ENCODE measurements at places on chromosomes 6 and 20.

GRCh38 chr20:10658051-10658823 is 15.6 kb downstream of the JAG1 start:
- DNase-seq: no peak

- DNase-seq: no peak
Observed at GRCh38 chr6:128600397-128600951, 80.1 kb upstream of the PTPRK start.

- no peak for DNase-seq
Observed at GRCh38 chr6:35919085-35919826, 1.6 kb downstream of the SRPK1 start.

DNA sequence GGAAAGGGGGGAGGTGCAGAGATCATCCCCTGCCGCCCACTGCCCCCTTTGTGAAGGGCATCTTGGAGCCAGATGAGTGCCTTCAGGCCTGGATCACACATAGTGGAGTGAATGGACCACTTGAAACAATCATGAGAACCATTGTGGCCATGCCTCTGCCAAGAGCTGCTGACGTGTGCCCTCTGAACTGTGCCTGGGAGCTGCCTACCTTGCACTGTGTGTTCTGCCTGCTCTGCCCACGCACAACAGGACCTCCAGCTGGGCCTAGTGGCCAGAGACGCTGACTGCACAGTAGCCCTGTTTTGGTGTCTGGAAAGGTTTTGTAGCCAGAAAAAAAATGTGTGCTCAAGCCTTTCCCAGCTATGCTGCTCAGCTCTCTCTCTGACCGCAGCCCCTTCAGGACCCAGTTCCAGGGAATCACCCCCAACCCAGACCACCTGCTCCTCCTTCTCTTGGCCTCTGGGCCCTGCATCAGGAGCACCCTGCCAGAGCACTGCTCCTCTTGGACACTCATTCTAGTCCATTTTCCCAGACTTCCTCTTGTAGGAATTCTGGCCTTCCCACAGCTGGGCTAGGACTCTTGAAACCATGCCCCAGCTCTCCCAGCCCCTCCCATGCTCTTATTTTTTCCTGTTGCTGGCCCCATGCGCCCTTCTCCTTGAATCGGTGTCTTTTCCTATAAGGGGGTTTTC is 1.6 kb upstream of the ADIG start:
- no peak for DNase-seq

GRCh38 chr20:59697068-59697467 is 92.7 kb downstream of the PHACTR3 start:
- DNase-seq: no peak

DNA sequence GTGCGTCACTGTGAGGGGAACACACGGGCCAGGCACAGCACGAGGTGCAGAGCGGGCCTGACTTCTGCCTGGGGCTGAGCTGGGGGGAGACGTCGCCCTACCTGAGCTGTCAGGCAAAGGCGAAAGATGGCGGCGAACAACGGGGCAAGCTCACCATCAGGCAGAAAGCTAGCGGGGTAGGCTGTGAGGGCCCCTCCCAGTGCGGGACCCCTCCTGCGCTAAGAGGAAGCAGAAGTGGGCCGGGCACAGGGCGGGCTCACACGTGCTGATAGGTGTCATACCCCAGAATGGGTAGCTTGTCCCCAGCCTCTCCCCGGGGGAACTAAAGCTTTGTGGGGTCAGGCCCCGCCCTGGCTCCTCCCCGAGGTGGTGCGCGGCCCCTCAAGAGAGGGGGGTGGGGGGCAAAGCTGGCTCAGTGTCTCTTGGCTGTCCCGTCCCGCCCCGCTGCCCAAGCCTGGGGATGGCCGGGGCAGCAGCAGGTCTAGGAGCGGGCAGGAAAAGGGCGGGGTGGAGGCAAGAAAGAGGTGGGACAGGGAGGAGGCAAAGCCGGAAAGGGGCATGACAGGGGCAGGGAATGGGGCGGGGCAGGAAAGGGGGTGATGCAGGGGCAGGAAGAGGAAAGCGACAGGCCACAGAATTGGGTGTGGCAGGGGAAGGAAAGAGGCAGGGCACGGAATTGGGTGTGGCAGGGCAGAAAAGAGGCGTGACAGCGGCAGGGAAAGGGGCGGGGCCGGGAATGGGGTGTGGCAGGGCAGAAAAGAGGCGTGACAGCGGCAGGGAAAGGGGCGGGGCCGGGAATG is 14.7 kb downstream of the UCKL1 start:
- no peak for DNase-seq

DNA sequence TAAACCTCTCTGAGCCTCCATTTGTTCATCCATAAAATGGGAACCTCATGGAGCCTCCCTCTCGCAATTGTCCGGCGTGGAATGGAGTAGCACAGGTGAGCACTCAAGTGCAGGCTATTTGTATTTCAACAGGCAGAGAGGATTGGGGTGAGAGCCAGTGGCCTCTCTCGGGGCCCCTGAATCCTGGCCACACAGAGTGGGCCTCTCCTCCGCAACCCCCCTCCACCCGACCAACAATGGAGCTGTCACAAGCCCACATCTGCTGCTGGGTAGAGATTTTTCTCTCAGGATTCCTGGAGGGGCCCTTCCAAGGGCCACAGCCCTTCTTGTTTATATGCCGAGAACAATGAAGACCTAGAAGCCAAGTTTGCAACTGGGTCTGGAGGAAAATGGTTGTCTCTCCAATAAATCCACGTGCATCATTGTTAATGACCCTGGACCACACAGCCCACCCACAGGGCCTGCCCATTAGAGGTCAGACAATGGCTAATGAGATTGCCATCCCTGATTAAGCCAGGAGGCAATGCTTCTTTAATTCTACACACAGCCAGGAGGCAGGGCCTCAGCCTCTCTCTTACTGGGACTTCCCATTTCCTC is 233.0 kb downstream of the ANKRD60 start:
- DNase-seq: no peak

Measured in NCI-H1694 treated with DMSO at 0.1 percent for 48 hours (cell line).